ENCODE measurements at places on chromosomes 3 and 15. TPM values are rescaled to one million over a fixed set of nuclear protein-coding genes. Genes with fewer than 3 reads are reported as not detected.

IGSF11 gene
- total RNA-seq = 19.8 TPM

RGMA gene
- total RNA-seq = 47.1 TPM

- no peak for DNase-seq
Measured at GRCh38 chr3:13574798-13575451, 26.0 kb downstream of the FBLN2 start.

AGBL1 gene
- total RNA-seq = 0.49 TPM

DNA sequence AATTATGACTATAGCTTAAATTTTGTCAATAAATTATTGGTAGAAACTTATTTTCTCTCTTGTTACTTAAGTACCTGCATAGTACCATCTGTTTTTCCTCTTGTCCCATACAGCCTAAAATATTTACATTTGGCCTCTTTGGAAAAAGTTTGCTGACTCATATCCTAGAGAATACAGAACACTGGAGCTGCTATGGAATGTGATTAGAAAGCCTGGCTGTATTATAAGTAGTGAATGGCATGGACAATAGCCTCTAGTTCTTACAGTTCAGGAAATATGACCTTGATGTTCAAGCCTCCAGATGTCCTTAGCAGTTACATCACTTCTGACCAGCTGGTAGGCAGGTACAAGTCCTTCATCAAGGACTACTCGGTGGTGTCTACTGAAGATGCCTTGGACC, 28.3 kb downstream of the ST8SIA2 start:
- no peak for DNase-seq

DNA sequence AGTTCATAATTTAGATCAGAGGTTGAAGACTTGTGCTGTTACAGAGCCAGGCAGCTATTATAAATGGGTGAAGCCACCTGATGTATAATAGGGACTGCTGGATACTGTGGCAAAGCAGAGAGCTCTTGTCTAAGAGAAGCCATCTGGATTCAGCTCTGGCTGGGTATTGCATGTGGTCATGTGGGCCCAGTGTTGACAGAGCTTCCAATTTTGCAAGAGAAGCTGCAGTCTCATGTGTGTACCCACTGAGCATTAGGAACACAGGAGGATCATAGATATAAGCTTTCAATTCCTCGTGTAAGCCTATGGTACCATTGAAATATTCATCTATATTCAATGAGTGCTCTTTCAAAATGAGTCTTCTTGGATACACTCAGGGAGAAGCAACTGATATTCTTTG, 303.9 kb upstream of the SLCO3A1 start:
- DNase-seq = no peak

IL17RE gene
- 5.3 TPM for total RNA-seq

TM6SF1 gene
- 7.8 TPM for total RNA-seq

DNA sequence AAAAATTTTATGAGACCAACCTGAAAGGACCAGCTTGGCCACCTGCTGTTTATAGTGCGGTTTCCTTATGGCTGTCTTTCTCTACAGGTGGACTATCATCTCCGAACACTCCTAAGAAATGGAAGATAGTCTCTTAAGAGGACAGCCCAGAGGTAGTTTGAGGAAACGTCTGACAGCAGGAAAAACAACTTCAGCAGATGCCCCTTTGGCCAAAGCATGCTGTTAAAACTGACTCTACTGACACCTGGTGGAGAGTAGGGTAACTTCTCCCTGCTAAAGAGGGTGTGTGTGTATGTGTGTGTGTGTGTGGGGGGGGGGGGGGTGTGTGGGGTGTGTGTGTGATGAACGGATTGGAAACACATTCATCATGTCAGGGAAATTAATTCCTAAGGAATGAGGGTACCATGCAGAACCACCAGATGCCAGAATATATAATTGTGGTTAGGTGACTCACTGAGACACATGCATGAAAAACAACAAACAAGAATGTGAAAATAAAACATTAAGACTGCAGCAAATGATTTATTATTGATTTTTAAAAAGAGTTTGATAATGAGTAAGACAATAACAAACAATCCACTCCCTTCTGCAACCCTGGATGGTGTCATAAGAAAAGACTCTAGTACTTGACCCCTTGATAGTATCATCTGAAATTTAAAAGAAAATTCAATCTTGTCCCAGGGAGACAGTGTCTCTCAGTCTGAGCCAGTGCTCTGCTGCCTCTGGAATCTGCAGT, 256.5 kb downstream of the THRB start:
- no peak for DNase-seq

SPESP1 gene
- total RNA-seq = 2.0 TPM

DNA sequence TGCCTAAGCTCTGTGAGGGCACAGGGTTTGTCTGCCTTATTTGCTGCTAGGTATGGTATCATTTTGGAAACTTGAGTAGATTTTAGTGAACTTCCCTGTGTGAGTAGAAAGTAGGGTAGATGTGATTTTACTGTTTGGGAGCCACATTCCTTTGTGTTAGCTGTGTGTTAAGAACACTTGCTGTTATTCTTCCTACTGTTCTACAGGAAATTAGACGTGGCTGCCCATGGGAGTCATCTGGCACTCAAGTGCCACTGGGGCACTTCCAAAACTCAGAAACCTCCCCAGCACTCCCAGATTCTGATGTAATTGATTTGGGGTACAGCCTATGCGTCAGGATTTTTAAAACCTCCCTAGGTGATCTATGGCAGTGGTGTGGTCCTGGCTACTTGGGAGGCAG, 369.9 kb upstream of the C2CD4B start:
- DNase-seq = no peak

DNA sequence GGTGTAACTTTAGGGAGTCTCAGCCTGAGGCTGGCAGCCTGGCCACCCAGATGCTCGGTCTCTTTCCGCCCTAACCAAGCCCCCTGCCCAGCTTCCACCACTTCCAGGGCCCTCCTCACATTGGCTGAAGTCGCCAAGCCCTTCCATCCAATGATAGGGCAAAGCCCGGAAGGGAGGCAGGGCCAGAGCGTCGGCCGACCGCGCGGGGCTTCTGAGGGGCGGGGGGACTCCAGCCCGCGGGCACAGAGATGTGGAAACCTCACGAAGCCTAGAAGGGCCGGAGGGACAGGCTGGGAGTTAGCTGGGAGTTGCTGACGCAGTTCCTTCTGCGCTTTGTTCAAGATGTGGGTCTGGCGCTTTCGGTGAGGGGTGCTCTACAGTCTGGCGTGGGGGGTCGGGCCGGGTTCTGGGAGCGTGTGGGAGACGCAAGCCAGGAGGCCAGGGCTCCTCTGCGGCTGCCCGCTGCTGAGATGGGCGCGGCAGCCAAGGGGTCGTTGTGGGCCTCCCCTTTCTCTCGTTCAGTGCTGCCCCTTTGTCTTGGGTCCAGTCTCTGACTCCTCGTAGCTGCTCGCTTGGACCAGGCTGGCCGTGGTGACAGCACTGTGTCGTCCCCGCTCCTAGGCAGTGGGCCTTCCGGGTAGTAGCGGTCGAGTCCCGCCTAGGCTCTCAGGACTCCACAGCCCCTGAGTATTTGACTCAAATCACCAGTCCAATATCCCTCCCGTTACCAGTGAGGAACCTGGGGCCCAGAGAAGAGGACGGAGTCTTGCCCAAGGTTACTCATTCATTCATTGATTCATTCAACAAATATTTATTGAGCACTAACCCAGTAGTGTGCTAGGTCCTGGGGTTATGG, at the start of gene ZNF660:
Gene ZNF660 (plus strand): TSS at position 319 of the 856 bp plus-strand sequence. CDS start 9,230 bp downstream, outside the sequence.
- peak; percentile 72 for DNase-seq

- DNase-seq = no peak
Measured at GRCh38 chr3:177802151-177802900, 605.0 kb upstream of the TBL1XR1 start.

- peak; percentile 81 for DNase-seq
Measured at GRCh38 chr15:74631935-74632560, 16.4 kb downstream of the CLK3 start.

- no peak for DNase-seq
Measured at GRCh38 chr3:59319442-59319841, 269.6 kb upstream of the CFAP20DC start.

DNA sequence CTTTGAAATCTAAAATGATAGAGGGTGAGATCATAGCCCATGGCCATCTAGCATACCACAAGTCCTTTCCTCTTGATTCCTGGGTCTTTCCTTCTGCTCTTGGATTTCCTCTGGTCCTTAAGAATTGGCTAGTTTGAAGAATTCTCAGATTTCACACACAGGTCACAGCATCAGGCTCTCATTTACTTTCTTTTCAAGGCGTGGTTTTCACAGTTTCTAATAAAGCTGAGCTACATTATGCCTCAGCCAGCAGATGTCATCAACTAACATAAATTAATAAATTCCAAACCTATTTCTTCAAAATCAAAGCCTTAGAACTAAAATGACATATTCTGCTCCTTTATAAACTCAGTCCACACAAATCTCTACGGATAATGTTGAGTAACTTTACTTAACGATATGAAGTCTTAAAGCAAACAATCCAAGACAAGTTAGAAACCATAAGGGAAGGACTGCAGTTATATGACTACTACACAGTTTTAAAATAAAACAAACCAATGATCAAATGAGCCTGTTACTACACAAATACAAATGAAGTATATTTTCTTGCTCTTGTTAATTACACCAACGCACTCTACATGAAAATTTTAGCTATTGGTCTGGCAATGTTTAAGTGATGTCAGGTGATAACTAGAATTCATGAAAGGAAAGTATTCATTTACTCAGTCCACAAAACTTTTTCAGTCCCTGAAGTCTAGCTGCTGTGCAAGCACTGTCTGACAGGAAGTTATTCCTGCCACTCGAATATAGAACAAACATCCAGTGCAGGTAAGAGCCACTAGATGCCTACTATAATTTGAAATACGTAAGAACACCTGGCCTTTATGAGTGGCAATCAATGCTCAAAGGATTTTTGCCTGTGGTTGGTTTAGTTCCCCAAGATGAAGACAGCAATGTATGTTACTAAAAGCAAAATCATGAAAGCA, 9.2 kb downstream of the CCDC14 start:
- DNase-seq = no peak

LSAMP gene
- total RNA-seq = 5.3 TPM

DNA sequence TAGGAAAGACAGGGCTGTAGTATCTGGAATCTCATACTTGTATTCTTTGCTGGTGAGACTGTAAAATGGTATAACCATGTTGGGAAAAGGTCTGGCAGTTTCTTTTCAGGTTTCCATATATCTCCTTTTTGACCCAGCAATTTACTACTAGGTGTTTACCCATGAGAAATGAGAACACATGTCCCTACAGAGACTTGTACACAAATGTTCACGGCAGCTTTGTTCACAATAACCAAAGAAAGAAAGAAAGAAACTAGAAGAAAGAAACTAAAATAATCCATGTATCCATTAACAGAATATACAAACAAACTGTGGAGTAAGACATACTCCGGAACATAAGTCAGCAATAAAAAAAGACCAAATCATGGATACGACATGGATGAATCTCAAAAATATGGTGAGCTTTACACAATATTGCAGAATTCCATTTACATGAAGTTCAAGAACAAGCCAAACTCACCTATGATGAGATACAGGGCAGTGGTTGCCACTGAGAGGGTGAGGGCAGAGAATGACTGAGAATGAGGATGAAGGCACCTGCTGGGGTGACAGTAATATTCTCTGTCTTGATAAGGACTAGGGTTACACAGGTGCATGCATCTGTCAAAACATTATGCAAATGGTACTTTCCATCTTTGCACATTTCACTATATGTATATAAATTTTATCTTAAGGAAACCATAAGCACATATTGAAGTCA, 2.7 kb downstream of the RFTN1 start:
- no peak for DNase-seq

GRCh38 chr3:16907243-16907642, 22.5 kb downstream of the PLCL2 start:
- DNase-seq = no peak

DNA sequence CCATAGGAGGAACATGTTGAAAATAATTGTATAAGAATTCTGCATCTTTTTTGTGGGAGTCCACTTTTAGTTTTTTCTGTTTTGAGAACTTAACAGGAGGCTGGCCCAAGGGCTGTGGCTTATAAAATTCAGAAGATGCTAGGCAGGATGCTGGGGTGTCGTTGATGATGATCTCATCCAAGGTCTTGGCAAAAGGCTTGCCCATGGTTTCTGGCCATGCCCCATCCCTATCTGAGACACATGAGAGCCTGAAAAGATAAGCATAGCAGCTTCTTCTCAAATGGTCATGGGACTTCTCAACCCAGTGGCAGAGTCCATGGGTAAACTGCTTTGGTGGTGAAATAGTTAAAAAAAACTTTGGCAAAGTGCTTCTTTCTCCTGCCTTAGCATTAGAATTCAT, 35.2 kb downstream of the CMSS1 start:
- DNase-seq = no peak

DNA sequence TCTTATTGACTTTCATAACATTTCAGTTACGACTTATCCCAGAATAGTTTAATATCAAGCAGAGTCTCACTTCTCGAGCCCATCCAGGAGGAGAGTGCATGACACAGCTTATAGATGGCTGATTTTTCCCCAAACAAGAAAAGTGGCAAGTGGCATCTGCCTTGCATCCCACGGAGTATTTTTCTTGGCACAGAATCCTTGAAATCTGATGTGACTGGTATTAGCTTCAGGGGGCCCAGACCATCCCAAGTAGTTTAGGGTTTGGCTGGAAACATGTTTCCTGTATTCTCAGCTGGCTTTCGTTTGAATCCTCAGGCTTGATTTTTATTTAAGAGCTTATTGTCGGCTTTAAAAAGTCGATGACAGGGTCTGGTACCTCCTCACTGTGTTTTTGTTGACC, 20.7 kb upstream of the FBXL22 start:
- DNase-seq = no peak

GRCh38 chr3:42836150-42837123, 27.2 kb downstream of the ACKR2 start:
- no peak for DNase-seq

DNA sequence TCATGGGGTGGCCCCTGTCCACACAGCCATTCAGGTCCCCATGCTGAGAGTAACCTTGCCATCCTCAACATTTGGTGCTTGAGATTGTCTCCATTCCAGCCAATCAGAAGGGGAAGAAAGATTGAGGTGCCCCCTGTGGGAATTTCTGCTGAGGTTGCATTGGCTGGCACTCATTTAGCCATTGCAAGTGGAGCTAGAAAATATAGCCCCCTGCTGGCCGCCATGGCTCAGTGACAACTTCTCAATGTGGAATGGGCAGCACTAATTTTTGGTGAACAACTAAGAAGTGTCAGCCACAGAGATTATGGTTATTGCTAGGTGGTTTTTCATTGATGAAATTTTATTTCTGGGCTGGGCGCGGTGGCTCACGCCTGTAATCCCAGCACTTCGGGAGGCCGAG, 22.0 kb downstream of the COL6A6 start:
- DNase-seq = no peak

DNA sequence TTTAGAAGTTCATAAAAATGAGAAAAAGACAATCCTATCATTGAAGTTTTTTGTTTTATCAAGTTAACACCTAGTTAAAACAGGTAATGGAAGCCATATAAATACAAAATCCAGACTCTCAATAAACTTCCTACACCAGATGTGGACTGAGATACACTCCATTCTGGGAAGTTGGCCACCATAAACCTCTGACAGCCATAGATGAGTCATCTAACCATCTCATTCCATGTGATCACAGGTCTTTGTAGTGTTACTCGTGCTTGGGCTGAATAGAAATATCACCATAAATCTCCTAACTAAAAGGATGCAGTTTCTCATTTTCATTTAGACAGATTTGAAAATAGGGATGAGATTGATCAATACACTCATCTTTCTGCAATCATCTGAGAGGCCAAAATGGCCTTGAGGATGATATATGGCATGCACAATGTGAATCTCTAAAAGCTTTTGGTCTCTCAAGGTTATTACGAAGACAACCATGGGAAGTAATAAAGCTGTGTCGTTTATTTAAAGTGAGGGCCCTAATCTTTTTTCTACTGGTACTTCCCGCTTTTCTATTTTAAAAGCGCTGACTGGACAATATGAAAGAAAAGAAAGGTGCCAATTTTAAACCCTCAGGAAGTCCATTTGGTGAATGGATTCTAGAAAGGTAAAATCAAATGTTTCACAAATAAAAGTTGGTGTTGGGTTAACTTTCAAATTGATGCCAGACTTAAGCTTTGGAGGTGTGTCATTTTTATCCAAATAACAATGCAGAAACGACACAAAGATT, 155.5 kb downstream of the POLR2M start:
- no peak for DNase-seq

All from sciatic nerve (tissue), 2 donors.